MM.1S (cell line): ENCODE measurements at places on chromosomes 4 and X.

DNA sequence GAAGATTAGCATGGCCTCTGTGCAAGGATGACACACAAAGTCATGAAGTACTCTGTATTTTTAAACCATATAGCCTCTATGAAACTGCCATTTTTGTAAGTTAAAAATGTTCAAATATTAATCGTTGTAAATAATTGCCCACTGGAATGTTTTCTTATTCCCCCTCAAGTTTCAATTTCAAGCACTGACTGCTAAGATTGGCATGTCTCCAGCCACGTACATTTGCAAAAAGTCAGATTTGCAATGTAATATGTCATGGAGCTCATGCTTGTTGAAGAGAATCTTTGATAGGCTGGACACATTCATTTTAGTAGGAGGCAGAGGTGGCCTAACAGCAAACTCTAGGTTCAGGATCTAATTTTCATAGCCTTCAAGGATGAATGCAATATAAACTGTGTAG, 124.7 kb downstream of the CBR4 start:
- no peak for DNase-seq

GRCh38 chr4:133162941-133163340, 13.8 kb downstream of the PCDH10 start:
- DNase-seq = no peak

GRCh38 chr4:113586072-113586471, 175.5 kb downstream of the CAMK2D start:
- no peak for DNase-seq

GRCh38 chr4:187366530-187366929, 629.0 kb upstream of the ZFP42 start:
- no peak for DNase-seq

DNA sequence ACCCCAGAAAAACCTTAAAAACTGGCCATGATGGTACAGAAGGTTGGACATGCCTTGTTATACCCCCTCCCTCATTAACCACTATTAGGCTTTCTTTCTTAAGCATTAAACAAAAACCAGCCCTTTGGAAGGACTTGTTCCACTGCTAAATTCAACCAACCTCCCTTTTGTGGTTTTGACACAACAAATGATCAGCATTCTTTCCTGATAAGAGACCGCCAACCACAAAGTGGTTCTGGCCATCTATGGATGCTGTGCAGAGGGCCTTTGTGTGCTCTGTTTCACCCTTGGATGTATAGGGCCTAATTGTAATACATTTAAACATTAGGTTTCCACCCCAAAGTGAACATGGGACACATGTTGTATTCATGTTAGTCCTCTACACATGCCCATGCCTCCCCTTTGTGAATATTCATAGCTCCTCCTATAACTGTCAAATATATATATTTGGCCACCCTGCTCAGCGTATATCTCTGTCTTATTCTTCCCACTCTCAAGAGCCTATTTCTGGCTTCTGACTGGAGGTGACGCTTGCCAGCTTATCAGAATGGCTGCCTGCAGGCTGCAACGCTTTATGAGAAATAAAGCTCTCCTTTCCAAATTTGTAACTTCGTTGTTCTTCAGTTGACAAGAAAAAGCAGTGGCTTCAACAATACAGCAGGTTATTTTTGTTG, 126.6 kb downstream of the NPNT start:
- no peak for DNase-seq

DNA sequence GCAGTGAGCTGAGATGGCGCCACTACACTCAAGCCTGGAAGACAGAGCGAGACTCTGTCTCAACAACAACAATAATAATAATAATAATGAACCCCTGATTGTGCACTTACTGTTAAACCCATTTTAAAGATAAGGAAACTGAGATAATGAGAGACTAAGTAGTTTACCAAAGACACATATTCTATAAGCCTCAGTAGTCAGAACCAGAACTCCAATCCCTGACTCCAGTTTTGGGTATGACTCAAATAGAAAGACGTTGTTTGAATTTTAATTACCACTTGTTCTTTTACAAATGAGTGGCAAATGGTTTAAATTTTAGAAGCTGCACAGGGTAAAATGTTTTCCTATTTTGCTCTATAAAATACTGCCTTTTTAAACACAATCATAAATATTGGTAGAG, 37.4 kb downstream of the ACSL4 start:
- no peak for DNase-seq

- no peak for DNase-seq
Measured at GRCh38 chr4:168817370-168817769, 192.7 kb downstream of the CBR4 start.

DNA sequence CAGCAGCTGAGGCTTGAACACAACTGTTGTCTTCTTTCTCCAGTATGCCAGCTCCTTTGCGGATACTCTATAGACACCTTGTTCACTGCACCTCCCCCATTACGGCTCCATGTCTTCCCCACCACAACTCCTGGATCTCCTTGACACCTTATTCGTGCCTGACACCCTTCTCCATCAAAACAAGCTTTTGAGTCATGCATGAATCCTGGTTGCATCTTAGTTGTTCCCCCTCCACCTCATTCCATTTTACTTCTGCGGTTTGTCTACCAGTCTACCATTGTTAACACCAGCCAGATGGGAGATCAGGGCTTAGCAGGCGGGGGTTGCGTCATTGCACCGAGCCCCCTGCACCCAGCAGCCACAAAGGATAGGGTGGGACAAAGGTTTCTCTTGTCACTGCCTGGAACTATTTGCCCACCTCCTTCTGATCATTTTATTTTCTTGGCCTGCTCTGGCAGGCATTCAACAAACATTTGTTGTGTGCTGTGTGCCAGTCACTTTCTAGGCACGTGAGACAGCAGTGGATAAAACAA, 2.0 kb upstream of the CDK16 start:
- DNase-seq = no peak

GRCh38 chr4:43758836-43759235, 689.8 kb downstream of the KCTD8 start:
- no peak for DNase-seq

GRCh38 chr4:13088726-13089658, 395.1 kb downstream of the RAB28 start:
- no peak for DNase-seq

DNA sequence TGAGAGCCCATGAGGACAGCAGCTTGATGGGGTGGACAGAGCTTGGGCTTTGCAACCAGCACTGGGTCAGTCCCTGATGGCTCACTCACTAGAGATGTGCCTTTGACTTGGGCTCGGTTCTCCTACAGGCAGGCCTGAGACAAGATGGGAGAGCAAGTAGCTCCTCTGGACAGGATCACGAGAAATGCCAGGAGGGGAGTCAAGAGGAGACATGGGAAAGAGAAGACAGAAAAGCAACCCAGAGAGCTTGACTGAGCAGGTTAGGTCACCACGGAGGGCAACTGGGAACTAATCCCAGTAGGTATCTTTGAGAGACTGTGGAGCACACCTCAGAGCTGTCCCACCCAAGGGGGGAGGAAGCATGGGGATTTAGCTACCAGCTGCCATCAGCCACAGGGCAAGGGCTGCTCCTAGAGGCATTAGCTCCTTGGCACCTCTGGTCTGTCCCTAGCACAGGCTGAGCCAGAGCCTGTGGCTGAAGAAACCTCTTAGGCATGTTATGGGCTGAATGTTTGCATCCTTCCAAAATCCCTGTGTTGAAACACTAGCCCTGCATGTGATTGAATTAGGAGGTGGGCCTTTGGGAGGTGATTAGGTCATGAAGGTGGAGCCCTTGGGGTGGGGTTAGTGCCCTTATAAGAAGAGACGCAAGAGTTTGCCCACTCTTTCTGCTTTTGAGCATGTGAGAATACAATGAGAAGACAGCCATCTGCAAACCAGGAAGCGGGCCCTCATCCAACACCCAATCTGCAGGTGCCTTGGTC, 145.6 kb downstream of the SMIM20 start:
- no peak for DNase-seq

DNA sequence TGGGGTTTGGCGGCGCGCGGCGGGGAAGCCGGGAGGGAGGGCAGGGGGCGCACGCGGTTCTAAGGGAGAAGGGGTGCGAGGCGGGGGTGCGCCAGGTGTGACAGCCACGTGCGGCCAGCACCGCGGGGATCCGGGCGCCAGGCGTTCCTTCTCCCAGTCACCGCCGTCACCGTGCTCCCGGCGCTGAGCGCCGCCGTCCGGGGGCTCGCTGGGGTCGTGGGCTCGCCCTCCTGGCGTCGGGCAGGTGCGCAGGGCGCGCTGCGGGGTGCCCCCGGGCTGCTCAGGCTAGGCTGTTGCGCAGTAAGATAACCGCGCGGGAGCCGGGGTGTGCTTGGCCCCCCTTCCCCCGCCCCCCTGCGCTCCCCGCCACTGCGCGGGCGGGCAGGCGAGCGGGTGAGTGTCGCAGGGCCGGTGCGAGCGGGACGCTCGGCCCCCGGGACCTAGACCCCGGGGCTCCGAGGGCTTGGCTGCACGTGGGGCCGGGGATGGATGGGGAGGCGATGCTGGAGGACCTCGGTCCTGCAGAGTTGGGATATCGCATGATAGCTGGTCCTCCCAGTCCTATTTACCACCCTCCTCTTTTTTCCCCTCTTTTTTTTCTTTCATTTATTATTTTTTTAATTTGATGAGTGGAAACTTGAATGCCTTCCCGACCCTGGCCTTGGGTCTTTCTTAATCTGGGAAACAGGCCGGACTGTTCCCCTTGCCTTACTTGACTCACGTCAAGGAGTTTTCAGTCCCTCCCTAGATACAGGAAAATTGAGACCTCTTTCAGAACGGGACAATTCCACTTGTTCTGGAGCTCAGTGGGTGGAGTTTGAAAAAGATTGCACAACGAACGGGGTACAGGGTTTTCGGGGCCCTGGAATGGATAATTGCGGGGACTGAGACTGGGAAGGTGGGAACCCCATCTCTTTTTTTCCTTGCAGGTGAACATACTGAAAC, 797 bp downstream of the TXLNG start:
- DNase-seq = peak; percentile 33

- no peak for DNase-seq
Measured at GRCh38 chr4:23233596-23233995, 540.9 kb downstream of the GBA3 start.

- DNase-seq = no peak
Measured at GRCh38 chr4:20829617-20830357, 129.5 kb downstream of the PACRGL start.

DNA sequence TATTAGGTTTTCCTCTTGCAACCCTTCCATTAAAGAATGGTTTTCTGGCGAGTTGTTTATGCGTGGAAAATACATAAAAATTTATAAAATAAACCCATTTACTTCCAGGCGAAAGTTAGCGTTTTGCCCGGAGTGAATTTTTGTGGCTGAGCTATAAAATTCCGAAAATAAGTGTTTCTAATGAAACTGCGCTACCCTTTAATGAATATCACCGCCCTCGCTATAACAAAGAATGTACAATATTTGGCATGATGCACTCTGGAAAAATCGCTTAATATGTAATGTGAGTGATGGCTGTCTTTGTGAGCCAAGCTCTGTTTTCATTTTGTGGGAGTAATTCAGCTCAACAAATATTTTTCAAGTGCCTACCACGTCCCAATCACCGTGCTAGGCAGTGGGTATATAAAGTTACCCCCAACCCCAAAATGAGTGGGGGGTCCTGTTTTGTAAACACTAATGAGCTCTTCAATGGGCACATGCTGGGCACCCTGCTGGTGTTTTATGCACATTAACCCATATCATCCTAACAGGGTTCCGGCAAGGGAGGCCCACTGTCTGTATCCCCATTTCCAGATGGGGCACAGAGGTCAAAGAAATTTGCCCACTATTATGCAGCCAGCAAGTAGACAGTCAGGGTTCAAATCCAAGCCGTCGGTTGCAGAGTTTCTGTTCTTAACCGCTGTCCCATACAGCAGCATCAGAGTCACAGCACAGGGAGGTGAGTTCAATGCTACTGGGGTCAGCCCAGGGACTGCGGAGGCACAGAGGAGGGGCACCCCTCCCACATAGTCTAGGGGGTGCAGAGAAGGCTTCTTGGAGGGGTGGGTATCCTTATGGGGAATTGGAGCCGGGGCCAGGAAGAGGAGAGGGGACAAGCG, 65.7 kb upstream of the STX18 start:
- DNase-seq = no peak

- DNase-seq = no peak
Measured at GRCh38 chr4:7285244-7286094, 93.1 kb downstream of the SORCS2 start.

- DNase-seq = no peak
Measured at GRCh38 chr4:141065872-141066271, 67.4 kb downstream of the RNF150 start.

GRCh38 chr4:27720010-27720766, 859.5 kb downstream of the STIM2 start:
- DNase-seq = peak; percentile 11

GRCh38 chrX:30141966-30142365, 73.4 kb upstream of the MAGEB2 start:
- DNase-seq = peak; percentile 46

- DNase-seq = no peak
Measured at GRCh38 chrX:150364347-150365050, 1.4 kb downstream of the MAMLD1 start.

- DNase-seq = no peak
Measured at GRCh38 chrX:34404386-34405070, 252.6 kb downstream of the TMEM47 start.

- no peak for DNase-seq
Measured at GRCh38 chr4:62487016-62487415, 1286.9 kb downstream of the ADGRL3 start.

- DNase-seq = no peak
Measured at GRCh38 chr4:182697094-182697493, 220.1 kb downstream of the DCTD start.

DNA sequence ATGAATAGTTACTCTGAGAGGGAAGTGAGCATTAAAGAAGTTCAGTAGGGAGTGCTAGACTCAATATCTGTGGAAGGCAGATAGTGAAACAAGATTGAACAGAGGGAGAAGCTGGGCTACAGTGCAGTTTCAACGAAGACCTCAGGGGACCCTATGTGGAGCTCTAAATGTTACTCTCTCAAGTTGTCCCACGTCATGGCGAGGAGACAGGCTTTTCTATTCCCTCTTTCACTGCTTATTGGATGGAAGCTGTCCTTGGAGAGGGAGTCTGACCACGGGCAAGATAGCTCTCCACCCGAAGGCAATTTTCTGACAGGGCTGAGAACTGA, 42.3 kb upstream of the CCSER1 start:
- DNase-seq = no peak

DNA sequence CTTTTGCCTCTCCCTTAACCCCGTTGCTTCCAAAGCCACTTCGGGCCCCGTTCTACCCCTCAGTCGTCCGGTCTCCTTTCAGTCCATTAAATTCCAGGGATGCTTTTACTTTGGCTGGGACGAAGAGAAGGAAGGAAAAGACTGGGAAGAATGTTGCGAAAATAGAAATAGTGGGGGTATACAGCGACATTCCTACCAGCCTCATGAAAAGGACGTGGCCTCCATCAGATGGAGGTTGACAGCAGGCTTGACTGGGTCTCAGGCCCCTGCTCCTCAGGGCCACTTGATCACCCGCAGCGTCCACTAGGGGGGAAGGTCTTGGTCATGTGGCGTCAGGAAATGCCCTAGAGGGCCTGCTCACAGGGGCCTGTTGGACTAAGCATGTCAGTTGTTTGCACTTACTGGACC, 657 bp upstream of the ANKRD50 start:
- DNase-seq = peak; percentile 66
